ENCODE measurements at places on chromosomes 7 and 10.

- no peak for DNase-seq
These were observed 135.9 kb downstream of the ARHGAP22 start for GRCh38 chr10:48468866-48469511.

GRCh38 chr10:102262744-102263370 is 17.5 kb downstream of the GBF1 start:
- peak; percentile 13 for DNase-seq

DNA sequence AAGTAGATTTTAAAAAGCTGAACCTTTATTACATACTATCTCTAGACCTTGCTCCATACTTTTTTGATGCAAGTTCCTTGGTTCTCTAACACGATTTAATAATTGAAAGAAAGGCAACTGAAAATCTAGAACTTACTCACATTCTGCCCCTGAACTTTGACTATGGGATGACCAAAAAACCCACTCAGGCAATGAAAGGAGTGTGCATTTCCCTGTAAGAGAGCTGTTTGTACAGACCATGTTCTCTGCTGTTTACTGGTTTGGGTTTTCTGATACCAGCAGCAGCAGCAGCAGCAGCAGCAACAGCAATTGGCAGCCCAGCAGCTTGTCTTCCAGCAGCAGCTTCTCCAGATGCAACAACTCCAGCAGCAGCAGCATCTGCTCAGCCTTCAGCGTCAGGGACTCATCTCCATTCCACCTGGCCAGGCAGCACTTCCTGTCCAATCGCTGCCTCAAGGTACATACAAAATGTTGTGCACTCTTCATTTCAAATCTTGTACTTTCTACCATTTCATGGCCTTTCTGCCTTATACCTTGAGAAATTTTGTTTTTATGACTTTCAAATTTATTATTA is 216.7 kb downstream of the FOXP2 start:
- no peak for DNase-seq

GRCh38 chr10:70190581-70190980 is 20.3 kb upstream of the SAR1A start:
- peak; percentile 34 for DNase-seq

Data from fibroblast of the aortic adventitia (primary cell).